ENCODE measurements at places on chromosomes 6 and 20.

- DNase-seq: no peak
Measured at GRCh38 chr20:20446001-20446400, 78.1 kb downstream of the INSM1 start.

- DNase-seq: no peak
Measured at GRCh38 chr6:27591699-27592480, 119.0 kb upstream of the ZNF184 start.

- no peak for DNase-seq
Measured at GRCh38 chr6:142416179-142416578, 114.4 kb downstream of the ADGRG6 start.

- no peak for DNase-seq
Measured at GRCh38 chr6:7112741-7113313, 5.1 kb downstream of the RREB1 start.

- DNase-seq: no peak
Measured at GRCh38 chr6:122671251-122671650, 61.0 kb downstream of the PKIB start.

DNA sequence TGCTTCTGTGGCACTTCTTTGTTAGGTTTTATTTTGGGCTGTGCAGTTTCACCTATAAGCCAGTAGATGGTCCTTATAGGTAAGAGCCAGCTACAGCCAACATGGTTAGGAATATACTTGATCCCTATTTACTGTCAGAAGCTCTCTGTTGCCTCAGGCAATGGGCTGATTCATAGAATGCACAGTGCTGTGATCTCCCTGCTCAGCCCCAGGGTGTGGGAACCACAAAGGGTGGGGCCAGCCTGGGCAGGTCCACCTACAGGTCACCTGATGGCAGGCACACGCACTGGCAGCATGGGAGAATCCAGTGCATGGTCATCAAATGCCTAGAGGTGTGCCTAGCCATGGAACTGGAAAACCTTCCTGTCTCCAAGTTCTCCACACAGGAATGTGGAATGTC is 191.9 kb downstream of the MOXD1 start:
- no peak for DNase-seq

DNA sequence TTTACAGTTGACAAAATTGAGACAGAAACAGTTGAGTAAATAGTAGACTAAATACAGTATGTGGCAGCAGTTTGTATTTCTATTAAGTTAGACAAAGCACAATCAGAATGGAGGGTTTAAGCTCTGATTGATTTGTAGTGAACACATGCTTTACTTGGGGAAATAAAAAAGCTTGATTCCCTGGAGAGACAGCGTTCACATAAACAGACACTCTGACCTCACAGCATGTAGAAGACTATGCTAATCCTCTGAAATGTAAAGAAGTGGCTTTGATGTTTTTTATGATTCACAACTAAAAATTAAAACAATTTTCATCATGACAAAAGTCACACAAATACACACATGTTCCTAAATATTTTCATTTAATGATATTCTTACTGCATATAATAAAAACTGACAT is 126.9 kb upstream of the FAM83B start:
- no peak for DNase-seq

DNA sequence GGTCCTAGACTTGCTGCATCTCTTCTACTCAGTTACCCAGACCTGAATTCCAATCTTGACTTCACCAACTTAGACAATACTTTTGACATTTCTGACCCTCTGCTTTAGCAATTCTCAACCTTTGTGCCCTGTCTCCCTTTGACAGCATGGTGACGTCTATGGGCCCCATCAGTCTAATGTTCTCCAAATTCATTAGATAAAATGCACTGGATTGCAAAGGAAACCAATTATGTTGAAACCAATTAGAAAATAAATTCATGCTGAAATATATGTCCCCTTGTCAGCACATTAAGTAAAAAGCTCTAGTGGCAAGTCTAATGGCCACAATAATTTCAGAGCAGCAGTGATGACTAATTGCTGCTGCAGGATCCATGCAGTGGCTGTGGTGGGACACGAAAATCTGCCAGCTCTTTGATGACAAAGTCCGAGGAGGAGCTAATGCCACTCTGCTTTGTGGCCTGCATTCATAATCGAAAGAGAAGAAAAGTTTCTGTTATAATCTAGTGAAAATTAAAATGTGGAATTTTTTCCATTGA is 64.0 kb downstream of the BFSP1 start:
- DNase-seq: no peak

DNA sequence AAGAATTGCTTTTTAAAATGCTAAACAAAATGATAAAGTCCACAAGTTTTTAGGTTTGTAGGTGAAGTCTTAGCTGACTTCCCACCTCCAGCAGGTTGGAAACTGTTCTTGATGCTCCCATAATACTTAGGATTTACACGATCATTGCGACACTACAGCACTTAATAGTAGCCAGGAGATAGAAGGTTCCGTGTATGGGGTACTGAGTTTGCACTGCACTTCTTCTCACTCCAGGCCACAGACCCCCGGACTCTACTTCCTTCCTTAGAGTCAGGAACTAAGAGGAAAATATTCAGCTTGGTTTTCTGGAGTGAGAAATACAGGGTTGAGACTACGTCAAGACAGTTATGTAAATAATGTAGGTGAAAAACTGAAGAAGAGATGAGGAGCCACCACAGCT is 56.1 kb upstream of the SGK1 start:
- no peak for DNase-seq

- no peak for DNase-seq
Measured at GRCh38 chr6:101011186-101011585, 130.1 kb upstream of the ASCC3 start.
